Stimulated activated CD4-positive, alpha-beta T cell treated with anti-CD3 and anti-CD28 coated beads, Interleukin-1b, Interleukin-23, amount 100 ng/mL, for 1 hour (primary cell): ENCODE measurements at places on chromosomes 1 and 21.

GRCh38 chr1:2596530-2597333 is 10.2 kb downstream of the PRXL2B start:
- DNase-seq, result no peak

DNA sequence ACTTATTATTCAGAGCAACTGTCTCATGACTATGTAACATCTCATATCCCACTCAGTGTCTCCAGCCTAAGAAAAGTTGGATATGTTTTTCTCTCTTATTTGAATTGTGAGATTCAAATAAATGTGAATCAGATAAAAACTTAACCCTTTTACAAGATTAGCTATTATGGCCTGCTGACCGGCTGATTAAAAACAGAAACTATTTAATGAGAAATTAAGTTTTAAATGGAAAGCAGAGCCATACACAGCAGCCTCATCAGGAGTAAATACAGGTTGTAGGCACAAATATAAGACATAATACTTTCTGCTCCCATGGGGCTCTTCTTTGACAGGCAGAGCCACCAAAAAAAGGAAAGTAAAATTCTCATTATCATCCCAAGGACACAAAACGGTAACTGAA is 307.0 kb upstream of the PRMT6 start:
- DNase-seq, result no peak

DNA sequence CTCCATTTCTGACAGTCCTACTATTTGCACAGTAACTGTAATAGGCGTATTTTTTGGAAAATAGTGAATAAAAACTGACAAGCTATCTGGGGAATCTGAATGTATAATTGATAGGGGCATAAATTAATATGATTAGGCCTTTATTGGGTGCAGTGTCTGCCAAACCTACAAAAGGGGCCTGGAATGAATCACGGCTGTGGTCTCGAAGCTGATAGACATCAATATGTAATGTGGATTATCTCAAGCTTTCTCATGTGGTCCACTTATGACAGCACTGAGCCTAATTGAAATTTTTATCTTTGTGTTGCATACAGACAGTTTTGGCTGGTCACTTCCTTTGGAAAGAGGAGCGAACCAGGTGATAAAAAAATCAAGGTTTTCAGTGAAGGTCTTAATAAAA is 450.4 kb downstream of the GPATCH2 start:
- no peak for DNase-seq

DNA sequence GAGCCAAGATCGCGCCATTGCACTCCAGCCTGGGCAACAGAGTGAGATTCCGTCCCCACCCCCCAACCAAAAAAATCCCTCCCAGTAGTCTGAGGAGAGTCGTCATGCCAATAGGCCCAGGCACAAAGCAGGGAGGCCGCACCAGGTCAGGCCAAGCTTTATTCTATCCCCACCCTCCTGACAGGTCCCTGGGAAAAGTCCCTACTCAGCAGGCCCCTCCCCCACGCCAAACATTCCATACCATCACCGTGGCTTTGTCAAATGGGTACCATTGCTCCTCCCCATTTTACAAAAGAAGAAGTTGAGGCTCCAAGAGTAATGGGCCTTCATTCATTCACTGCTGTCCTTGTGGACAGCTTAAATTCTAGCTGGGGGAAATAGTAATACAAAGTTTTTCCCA is 5.3 kb downstream of the GPR3 start:
- no peak for DNase-seq

GRCh38 chr1:224057461-224058199 is 56.3 kb upstream of the FBXO28 start:
- DNase-seq, result no peak

- DNase-seq, result no peak
Observed at GRCh38 chr1:226511296-226511695, 37.3 kb upstream of the STUM start.

DNA sequence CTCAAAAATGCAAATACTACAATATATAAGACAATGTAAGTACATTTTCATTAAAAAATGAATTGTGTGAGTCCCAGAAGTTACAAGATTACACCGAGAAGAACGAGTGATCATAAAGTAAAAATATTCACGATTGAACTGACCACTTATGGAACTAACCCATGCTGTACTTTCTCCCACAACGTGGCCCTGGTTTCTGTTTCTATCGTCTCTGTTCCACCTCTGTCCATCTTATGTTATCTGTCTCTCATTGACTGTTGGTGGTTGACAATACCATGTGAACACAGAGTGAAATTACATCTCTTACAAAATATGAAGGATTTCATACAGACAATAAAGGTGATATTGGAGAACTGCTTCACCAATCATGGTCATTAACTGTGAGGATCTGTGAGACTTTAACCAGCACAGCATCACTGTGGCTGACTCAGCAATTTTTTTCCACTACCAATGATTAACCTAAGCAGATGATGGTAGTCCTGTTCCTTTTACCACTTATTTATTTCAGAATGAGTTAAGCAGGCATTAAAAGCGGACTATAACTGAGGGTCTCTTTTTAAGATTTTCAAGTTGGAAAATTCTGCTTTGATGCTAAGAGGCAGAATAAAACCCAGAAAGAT is 165.1 kb downstream of the TGFB2 start:
- DNase-seq, result no peak

- DNase-seq, result no peak
Observed at GRCh38 chr21:44785620-44786335, 15.8 kb downstream of the UBE2G2 start.

DNA sequence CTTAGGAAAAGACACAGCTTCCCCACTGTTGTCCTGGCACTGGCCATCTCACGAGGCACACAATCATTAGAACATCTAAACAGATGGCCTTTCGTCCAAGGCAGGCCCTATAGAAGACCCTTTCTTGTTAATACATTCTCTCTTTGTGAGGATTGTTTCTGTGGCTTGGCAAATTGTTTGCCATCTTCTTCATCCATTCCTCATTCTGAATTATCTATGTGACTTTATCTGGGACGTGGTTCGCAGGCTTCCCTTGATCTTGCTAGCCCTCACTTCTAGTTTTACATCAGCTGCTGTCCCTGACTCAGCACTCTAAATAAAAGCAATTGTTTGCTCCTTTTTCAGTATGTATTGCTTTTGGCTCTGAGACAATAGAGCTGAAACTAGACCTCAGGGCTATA is 101.1 kb upstream of the ZC3H11B start:
- no peak for DNase-seq

DNA sequence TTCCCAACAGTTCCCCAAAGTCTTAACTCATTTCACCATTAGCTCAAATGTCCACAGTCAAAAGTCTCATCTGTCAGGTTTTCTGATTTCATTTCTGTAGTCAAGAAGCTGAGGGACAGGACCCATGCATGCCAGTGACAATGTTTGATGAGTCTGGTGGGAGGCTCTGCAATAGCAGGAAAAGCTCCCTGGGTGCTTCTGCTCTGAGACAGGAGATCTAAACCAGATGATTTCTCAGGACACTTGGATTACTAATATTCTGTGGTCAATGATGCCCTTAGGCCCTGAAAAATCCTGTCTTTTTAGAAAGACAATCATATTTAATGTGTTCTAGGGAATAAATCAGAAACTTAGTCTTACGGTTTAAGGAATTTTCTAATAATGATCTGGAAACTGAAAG is 56.4 kb downstream of the PCBP3 start:
- DNase-seq, result no peak

- no peak for DNase-seq
Observed at GRCh38 chr1:177257576-177257975, 86.8 kb downstream of the BRINP2 start.

- DNase-seq, result no peak
Observed at GRCh38 chr1:147745271-147745670, 15.1 kb downstream of the GJA5 start.

GRCh38 chr1:201059401-201059800 is 35.9 kb upstream of the KIF21B start:
- DNase-seq, result no peak

DNA sequence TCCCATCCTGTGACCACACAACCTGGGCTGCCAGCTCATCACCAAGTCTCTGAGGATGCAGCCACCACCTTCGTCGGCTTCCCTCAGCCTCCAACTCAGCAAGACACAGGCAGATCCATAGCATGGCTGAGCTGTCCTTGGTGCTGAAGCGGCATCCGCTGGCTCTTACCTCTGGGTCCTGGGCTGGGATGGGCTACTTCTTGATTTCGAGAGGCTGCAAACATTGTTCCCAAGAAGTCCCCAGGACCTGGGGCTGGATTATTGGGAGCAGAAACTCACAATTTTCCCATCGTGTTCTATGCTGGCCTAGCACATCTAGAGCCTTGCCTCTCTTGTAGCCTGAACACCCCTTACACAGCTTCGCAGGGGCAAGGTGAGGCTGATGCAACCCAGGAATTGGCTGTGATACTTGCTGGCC is 24.9 kb upstream of the C1QA start:
- DNase-seq, result no peak

- DNase-seq, result no peak
Observed at GRCh38 chr1:244598611-244599010, 54.3 kb upstream of the DESI2 start.

DNA sequence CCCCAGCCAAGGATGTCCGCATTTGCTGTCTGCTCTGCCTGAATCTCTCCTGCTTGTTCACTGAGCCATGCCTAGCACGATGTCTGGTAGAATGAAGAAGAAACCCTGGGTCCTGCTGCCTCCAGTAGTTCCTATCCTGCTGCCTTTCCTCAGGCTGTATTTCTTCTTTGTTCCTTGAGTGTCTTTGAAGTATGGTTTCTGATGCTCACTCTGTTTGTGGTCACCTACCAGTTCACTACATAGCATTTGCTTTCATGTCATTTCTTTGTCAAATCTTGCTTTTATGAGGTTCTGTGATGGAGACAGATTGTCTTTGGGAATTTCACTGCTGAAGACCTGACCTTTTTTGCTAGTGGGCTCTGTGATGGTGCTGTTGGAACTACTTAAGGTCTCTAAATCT is 5.9 kb downstream of the UCK2 start:
- DNase-seq, result no peak
